Chondrocyte (in vitro differentiated cells): ENCODE measurements at places on chromosomes 7 and 10.
A peak's percentile ranks its signal among the peaks of the same experiment; 100 is the strongest.

DNA sequence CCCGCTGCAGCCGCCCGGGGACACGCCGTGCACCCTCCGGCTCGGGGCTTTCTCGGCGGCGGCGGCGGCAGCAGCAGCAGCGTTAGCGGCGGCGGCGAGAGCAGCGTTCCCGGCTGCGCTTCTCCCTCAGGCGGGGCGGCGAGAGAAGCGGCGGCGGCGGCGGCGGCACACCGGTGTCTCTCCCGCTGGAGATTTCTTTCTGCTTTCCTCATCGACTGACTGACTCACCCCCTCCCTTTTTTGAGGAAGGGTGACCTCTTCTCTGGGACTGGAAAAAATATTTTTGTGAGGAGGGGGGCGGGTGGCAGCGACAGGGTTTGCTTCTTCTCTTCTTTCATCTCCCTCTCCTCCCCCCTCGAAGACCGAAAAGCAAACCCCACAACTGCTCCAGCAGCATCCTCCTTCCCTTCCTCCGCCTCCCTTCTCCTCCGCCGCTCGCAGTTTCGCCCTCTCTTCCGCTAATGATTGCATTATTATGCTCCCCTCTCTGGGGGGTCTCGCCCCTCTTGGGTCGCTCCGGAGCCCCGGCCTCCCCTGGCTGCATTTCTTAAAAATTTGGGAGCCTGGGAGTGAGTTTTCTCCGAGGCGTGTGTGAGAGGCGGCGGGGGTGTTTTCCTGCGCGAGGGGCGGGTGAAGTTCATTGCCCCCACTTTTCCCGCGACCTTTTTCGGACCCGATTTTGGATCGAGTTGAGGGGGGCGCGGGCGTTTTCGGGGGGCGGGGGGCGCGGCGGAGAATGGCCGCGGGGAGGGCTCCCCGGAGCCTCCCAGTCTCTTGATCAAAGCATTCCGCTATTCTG, 411 bp downstream of the AUTS2 start:
- H3K36me3 ChIP-seq: no peaks in the 10 kb centered on the region
- DNase-seq: no peak
- H3K4me3 ChIP-seq: peak overlapping the region; percentile 94
- H3K27me3 ChIP-seq: no peaks in the 10 kb centered on the region
- H3K4me1 ChIP-seq: peaks cover 13% of the 10 kb centered on the region

DNA sequence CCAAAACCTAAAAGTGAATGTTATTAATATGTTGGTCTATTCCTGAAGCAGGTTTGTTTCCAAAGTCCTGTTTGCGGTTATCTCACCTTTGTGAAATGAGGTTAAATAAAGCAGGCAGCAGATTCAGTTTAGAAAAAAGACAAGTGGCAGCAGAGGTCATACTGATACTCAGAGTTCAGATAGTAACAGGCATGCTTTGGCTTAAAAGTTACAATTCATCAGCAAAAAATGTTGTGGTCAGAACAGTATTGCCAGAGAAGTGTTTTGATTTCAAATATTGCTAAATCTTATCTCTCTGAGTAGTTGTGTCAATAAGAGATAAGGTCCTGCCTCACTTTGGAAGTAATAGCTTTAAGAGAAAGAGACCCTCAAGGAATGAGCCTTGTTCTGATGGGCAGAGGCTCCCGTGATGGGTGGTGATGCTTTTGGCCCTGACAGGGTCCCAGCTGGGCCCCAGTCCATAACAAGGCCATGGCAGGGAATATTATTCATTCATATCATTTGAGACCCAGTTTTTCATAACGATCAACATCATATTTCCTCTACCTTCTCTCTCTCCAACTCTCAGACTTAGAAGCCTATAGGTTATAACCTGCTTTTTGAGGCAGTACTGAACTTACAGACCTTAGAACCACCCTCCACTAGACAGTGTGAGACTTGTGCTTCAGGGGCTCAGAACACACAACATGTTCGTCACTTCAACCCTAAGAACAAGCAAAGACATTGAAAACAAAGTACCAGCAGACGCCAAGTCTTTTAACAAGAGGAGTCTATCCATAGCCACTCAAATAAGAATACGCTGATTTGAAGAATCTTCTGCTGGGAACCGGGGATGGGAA, 58.5 kb upstream of the AHR start:
- peaks cover 35% of the 10 kb centered on the region for H3K4me1 ChIP-seq
- no peak overlapping the region for H3K4me3 ChIP-seq
- peak overlapping the region; percentile 71 for H3K27ac ChIP-seq

- DNase-seq: no peak
- peaks cover 18% of the 10 kb centered on the region for H3K27me3 ChIP-seq
- H3K4me3 ChIP-seq: no peak overlapping the region
Observed at GRCh38 chr7:37832194-37832593, 16.2 kb upstream of the NME8 start.

DNA sequence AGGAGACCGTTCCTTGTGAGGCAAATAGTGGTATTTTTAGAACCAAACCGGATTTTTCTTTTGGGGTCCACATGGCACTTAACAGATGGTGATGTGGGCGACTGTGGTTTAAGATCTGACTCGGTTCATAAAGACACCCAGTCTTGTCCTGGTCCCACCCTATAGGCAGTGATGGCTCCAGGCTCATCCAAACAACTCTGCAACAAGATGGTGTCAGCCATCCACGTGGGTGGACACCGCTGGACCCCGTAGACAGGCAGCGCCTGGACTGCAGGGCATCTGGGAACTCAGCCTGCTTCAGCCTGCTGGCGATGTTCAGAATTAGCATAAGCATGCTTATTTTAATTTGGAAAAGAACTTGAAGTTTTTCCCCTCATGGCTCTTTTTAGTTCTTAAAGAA, 258.4 kb upstream of the FZD1 start:
- DNase-seq: no peak
- H3K4me1 ChIP-seq: peaks cover 19% of the 10 kb centered on the region
- H3K36me3 ChIP-seq: peaks cover 14% of the 10 kb centered on the region

GRCh38 chr7:87131771-87132170, 20.5 kb upstream of the DMTF1 start:
- no peak overlapping the region for H3K27ac ChIP-seq
- no peak overlapping the region for H3K4me3 ChIP-seq
- no peaks in the 10 kb centered on the region for H3K4me1 ChIP-seq
- DNase-seq: no peak
- H3K27me3 ChIP-seq: peaks cover 19% of the 10 kb centered on the region

DNA sequence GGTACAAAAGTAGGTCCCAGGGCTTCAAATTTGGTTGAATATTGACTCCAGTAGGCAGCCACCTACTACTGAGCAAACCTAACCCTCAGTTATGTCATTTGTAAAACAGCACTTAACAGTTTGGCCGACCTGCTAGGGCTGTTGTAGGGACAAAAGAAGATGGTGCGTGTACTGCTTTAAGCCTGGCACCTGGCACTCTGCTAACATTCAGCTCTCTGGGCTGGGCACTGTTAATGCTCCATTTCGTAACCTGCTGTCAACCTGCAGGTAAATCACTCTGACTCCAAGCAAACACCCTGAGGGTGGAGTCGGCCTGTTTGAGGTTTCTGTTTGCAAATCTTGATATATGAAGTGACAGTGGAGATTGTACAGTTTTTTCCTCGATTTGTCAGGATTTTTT, 7.2 kb downstream of the ZKSCAN1 start:
- no peaks in the 10 kb centered on the region for H3K27me3 ChIP-seq
- DNase-seq: no peak
- H3K27ac ChIP-seq: no peak overlapping the region
- H3K4me3 ChIP-seq: no peak overlapping the region
- H3K36me3 ChIP-seq: peaks cover 17% of the 10 kb centered on the region

DNA sequence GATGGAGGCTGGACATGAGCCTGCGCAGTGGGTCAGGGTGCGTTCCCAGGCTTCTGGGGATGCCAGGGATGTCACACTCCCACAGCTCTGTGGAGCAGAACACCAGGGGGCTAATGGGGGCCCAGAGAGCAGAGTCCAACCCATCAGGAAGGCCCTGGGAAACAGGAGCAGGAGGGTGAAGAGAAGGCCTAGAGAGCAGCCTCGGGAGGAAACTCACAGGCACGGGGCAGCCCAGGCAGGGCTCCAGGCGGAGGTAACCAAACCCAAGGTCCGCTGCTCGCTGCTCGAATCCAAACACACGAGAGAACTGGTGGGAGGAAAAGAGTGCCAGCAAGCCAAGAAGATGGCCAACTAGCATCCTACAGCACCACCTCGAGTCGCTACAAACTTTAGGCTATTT, 130.7 kb upstream of the LANCL2 start:
- H3K27me3 ChIP-seq: peaks cover 8% of the 10 kb centered on the region
- no peak overlapping the region for H3K27ac ChIP-seq

DNA sequence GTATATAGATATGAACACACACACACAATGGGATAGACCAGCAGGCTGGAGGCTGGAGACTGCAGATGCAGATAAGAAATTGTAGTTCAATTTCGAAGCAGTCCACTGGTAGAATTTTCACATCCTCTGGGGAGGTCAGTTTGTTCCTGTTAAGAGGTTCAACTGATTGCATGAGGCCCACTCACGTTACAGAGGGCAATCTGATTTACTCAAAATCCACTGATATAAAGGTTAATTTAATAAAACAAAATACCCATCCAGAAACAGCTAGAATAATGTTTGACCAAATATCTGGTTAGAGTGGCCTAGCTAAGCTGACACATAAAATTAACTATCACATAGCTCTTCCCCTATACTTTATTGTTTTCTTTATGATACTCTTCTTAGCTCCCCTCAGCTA, 162.9 kb upstream of the SMIM30 start:
- DNase-seq: no peak
- peaks cover 35% of the 10 kb centered on the region for H3K4me1 ChIP-seq
- H3K36me3 ChIP-seq: no peaks in the 10 kb centered on the region
- H3K4me3 ChIP-seq: no peak overlapping the region
- H3K27ac ChIP-seq: no peak overlapping the region

DNA sequence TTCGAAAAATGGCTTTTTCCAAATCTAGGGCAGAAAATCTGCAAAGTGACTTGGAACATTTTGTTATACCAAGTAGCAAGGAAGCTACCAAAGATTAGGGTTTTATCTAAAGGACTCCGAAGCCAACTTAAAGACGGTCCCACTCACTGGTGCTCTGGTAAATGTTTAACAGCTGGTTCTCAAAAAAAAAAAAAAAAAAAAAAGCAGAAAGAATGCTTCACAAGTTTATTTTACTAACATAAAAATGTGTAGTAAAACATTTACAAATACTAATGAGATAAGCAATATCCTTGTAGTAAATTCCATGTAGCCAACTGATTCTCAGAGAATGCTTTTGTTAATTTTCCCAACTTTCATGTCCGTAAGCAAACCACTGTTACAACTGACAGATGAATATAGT, 38.4 kb downstream of the TAF3 start:
- peaks cover 5% of the 10 kb centered on the region for H3K36me3 ChIP-seq
- DNase-seq: no peak
- H3K4me1 ChIP-seq: peaks cover 19% of the 10 kb centered on the region
- H3K27ac ChIP-seq: no peak overlapping the region
- H3K4me3 ChIP-seq: no peak overlapping the region

- no peaks in the 10 kb centered on the region for H3K27me3 ChIP-seq
- peaks cover 21% of the 10 kb centered on the region for H3K4me1 ChIP-seq
- DNase-seq: no peak
- no peak overlapping the region for H3K4me3 ChIP-seq
- no peaks in the 10 kb centered on the region for H3K36me3 ChIP-seq
Observed at GRCh38 chr7:121486590-121486989, 90.5 kb upstream of the FAM3C start.

DNA sequence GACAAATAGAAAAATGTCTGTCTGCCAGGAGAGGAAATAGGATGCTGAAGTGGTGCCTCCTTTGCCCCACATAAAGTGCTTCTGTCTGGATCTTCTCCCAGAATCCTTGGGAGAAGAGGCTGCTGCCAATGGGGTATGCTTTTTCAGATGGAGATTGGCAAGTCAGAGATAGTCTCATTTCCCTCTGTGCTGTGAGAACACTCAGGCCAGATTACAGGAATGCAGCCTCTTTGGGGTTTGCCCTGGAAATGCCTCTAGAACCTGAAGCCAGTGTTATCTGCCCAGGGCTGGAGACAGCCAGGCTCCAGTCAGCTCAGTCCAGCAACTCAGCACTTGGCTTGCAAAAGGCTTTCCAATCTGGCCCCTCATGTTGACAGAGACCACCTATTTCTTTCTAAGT, 119.1 kb upstream of the PHYHIPL start:
- H3K36me3 ChIP-seq: peaks cover 4% of the 10 kb centered on the region
- H3K4me3 ChIP-seq: no peak overlapping the region
- no peak overlapping the region for H3K27ac ChIP-seq
- DNase-seq: no peak
- H3K27me3 ChIP-seq: peaks cover 3% of the 10 kb centered on the region
- peaks cover 18% of the 10 kb centered on the region for H3K4me1 ChIP-seq
